Hindlimb muscle (tissue), 1 donor: ENCODE measurements at places on chromosomes 7 and 10.

DNA sequence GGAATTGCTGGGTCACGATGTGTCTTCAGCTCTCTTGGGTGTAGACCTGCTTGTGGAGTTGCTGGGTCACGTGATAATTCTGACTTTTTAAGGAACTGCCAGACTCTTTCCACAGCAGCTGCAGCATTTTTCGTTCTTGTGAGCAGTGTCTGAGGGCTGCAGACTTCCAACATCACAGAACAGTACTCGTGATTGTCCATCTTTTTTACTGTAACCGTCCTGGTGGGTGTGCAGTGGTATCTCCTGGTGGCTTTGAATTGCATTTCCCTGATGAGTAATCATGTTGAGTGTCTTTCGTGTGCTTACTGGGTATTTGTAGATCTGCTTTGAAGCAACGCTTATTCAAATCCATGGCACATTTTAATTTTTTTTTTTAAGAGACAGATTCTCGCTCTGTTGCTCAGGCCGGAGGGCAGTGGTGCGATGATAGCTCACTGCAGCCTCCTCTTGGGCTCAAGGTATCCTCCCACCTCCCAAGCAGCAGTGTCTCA lies 22.7 kb downstream of the INPP5A start:
- no peak for DNase-seq

DNA sequence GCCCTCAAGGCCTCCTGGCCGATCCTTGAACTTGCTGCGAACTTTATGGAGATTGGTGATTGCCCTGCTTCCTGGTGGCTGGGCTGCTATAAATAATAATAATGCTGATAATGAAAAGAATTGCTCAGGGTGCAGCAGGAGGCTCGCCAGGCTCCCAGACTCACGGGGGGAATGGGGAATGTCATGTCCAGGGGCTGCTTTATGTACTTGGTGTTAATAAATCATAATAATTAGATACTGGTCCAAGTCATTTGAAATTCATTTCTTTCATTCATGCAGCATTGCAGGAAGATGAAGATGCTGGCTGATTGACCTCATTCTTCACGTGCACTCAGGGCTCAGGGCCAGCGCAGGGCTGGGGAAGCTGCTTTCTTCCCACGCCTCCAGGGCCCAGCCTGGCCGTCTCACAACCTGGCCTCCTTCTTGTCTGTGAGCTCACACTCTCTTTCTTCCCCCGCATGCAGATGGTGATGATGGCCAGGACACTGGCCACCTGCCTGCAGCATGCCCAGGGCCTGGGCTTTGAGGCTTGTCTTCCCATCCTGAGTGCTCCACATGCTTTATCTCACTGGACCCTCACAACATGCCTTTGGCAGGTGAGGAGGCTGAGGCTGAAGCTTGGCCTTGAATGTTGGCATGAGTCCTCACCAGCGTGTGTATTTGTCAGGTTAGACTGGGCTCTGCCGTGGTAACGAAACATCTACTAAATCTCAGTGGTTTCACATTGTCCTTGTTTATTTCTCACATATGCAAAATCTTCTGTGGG lies 138.4 kb upstream of the TNS3 start:
- DNase-seq: peak; percentile 72

- DNase-seq: no peak
Measured at GRCh38 chr7:92228100-92228499, 17.6 kb downstream of the KRIT1 start.

GRCh38 chr10:6516281-6516928 lies 63.7 kb downstream of the PRKCQ start:
- no peak for DNase-seq

DNA sequence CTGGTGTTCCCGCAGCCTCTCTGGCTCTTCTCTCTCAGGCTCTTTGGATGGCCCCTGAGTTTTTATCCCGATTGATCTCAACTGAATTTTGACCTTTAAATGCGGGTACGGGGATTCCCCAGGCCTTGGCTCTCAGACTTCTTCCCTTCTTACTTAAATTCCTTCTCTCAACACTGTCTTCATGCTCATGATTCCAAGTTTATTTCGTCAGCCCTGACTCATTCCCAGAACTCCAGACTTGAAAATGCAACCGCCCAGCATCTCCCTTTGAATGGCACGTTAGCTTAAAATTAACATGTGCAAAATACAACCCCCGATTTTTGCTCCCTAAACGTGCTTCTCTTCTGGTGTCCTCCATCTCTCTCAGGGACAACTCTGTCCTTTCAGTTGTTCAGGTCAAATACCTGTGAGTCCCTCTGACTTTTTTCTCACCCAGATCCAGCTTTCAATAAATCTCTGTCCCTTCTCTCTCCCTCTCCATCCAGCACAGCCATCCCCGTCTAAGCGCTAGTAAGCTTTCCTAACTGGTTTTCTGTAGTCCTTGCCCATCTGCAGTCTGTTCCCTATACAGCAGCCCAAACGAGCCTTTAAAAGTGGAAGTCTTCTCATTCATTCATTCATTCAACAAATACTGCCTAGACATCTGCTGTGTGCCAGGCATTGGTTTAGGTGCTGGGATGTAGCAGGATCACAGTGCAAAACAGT lies 7.1 kb downstream of the HECW1 start:
- DNase-seq: no peak

DNA sequence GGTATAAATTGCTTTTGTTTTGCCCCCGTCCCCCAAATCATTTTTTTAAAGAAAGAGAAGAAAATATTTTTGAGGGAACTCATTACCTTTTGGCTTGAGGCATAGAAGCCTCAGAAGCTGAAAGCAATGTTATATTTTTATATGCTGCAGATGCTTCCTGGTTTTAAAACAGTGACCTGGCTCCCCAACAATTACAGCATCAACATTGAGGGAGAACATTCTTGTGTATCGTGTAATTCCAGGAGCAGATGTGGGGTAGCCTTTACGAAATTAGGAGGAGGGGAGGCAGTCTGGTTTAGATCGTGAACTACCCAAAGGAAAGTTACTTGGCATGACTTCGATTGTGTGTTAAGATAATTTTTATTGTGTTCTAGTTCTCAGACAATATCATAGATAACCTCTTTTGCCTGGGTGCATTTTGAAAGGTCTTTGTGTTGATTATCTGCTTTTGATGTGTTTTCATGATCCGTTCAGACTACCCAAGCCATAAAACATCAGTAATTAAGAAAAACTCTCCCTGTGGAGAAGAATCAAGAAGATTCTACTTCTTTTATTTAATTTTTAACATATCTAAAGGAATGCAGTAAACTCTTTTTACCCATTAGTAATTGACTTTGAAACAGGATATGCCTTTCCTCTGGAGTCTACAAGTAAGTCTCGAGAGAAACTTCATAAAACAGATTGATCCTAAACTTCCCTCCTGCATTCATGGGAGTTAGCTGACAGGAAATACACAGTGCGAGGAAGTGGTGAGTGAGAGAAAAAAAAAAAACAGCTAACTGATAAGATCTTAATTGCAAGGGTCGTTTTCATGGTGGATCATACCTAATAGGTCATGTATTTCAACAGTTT lies 141.4 kb downstream of the KIAA1217 start:
- no peak for DNase-seq

DNA sequence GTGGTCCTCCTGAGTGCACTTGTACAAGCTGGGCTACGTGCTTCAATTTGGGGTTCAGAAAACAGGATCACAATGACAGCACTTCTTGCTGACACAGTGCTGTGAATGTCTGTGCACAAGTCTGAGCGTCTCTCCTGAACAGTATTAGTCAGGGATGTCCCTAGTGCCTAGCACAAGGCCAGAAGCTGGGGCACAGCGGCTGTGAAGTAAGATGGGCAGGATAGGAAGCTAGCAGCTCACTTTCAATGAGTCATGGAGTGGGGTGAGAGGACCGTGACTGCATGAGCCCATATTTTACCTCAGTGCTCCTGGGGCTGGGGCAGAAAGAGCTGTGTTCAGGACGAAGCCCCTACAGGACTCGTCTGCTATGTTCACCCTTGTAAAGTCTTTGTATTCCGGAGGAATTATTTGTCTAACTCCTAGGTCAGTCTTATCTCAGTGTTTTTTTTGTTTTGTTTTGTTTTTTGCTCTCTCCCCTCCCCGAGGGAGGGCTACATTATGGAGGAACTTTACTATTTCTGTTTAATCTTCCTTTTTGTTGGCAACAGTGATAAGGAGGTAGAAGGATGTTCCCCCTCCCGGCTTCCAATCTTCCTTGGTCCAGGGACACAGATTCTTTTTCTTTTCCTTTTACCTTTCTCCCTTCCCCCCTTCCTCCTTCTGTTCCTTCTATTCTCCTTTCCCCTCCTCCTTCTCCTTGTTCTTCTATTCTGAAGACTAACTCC lies 2.8 kb upstream of the LRMDA start:
- no peak for DNase-seq

GRCh38 chr7:71221049-71221448 lies 89.1 kb downstream of the GALNT17 start:
- no peak for DNase-seq

- DNase-seq: no peak
Measured at GRCh38 chr10:29035721-29036120, 253.1 kb upstream of the LYZL1 start.

- no peak for DNase-seq
Measured at GRCh38 chr7:26182283-26182682, 18.3 kb downstream of the HNRNPA2B1 start.

- DNase-seq: no peak
Measured at GRCh38 chr7:99083733-99084132, 60.2 kb downstream of the SMURF1 start.

DNA sequence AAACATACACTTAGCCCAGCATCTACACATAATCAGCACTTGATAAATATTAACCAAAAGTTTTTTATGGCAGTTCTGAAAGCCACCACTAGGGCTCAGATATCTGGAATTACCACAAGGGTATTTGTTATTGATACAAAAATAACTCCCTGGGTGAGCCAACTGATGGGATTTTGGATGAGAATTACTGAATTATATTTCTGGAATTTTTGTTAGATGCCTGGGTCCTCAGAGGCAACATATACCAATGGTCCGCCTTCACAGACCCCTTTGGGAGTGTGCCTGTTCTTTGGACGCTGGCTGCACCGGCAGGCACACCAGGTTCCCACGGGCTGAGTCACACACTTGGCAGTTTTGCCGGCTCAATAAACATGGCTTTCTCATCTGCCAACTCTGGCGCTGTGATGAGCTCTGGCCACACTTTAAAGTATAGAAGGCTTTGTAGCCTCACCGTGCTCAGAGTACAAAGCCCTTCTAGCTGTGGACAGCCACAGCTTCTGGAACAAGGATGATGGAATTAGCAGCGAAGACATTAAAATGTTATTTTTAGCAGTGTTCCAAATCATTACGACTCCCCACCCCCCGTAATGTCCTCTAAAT lies 24.5 kb upstream of the EEPD1 start:
- DNase-seq: peak; percentile 64

GRCh38 chr7:111833466-111833865 lies 271.2 kb upstream of the IMMP2L start:
- DNase-seq: peak; percentile 22

- peak; percentile 69 for DNase-seq
Measured at GRCh38 chr10:63267414-63268148, 134.5 kb downstream of the NRBF2 start.

- no peak for DNase-seq
Measured at GRCh38 chr10:71920540-71921323, 43.5 kb upstream of the CHST3 start.

GRCh38 chr7:101173752-101174244 lies 6.3 kb downstream of the NAT16 start:
- DNase-seq: no peak

GRCh38 chr7:97215556-97215955 lies 98.1 kb downstream of the SDHAF3 start:
- no peak for DNase-seq

GRCh38 chr10:33209802-33210201 lies 124.7 kb downstream of the NRP1 start:
- DNase-seq: no peak

DNA sequence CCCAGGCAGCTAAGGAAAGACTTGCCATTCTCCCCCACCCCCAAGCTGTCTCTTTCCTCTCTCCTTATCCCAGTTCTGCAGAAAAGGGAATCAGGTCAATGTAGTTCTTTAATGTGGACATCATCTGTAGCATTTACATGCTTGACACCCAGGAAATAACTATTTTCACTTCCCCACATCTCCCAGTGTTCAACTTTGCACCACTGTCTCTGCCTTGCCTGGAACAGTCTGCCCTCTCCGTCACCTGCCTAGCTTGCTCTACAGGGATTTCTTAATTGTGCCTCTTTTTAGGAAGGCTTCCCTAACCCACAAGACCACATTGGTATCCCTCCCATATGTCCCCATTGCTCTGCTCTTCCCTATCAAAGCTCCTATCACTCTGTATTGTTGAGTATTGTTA lies 45.9 kb upstream of the TOMM7 start:
- DNase-seq: no peak
